Activated CD4-positive, alpha-beta memory T cell treated with anti-CD3 and anti-CD28 coated beads, Interleukin-2, amount 10 ng/mL, durations not matched to agents 7 days and 5 days (primary cell): ENCODE measurements at places on chromosomes 13 and 19.

- DNase-seq = no peak
These were observed 5.0 kb downstream of the POGLUT2 start for GRCh38 chr13:102793611-102794355.

DNA sequence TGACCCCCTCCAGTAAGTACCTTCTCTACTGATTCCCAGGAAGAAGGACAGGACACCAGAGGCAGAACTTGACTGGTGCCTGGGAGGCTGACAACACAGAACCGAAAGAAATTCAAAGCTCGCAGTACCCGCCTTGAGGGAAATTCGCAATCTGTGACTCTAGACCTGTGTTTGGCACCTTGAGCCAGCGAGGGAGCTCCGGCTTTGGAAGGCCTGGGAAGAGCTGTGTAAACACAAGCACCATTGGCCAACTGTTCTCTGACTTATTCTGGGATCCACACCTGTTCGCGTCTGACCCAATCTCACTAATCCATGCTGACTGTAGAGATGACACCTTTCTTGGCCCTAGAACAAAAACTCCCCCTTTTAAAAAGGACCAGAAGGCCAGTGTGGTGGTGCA is 50.7 kb downstream of the CEBPG start:
- no peak for DNase-seq

DNA sequence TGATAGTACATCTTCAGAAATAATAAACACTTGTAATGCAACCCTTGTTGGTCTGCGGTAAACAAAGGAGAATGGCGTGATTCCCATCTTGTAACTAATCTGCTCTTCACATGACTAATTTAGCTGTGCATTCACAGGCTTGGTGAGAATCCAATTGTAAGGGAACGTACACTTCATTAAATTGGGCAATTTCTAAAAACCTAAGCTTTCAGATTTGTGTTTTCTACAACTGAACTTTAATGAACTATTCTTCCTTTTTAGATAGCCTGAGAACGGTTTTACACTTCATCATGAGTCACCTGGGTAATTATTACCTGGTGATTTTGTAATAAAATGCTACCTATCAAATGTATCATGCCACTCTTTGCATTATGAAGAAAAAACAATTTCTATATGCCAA is 306.9 kb downstream of the KLF5 start:
- DNase-seq = no peak

GRCh38 chr19:40128991-40129390 is 38.2 kb upstream of the ZNF780A start:
- no peak for DNase-seq

DNA sequence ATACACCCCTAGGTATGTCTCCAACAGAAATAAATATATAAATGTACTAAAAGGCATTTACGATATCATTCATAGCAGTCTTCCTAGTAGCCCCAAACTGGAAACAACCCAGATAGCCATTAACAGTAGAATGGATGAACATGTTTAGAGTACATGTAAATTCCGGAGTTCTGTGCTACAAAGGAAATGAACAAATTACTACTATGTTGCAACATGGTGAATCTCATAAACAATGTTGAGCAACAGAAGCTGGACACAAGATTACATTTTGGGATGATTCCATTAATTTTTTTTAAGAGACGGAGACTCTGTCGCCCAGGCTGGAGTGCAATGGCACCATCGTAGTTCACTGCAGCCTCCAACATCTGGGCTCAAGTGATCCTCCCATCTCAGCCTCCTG is 5.9 kb upstream of the SLC7A10 start:
- no peak for DNase-seq

DNA sequence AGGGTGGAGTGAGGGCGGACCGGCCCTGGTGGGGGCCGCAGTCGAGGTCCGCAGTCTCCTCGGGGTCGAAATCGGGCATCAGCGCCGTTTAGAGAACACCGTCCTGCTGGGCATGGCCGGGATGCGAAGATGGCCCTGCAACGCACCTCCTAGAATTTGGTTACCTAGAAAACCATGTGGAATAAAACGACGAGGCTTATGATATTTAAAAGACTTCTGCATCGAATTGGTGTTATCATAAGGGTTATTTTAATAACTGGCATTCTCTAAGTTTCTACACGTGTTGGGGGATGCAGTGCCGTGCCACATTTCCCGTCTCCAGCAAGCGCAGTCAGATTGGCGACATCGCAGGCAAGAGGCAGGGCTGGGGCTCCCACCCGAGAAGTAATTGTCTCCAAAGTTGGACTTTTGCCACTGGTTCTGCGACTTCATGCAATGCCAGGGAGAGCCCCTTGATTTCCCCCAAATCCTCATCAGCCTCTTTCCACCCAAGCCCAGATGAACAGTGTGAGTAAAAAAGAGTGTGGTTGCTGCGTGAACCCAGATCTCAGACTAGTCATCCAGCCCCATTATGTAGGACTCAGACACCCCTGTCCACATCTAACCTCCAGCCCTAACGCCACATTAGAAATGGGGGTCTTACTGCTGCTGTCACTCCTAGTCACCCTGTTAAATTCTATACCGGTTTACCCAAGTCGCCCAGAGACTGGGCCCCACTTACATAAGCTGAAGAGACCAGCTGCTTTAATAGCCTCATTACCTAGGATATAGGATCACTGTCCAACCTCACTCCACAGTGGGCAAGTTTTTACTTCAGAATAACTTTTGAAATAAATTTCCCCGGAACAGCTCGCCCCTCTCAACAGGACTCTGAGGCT is 571 bp upstream of the DHRS12 start:
- no peak for DNase-seq

GRCh38 chr13:26257049-26257448 is 3.1 kb downstream of the CDK8 start:
- DNase-seq = no peak

DNA sequence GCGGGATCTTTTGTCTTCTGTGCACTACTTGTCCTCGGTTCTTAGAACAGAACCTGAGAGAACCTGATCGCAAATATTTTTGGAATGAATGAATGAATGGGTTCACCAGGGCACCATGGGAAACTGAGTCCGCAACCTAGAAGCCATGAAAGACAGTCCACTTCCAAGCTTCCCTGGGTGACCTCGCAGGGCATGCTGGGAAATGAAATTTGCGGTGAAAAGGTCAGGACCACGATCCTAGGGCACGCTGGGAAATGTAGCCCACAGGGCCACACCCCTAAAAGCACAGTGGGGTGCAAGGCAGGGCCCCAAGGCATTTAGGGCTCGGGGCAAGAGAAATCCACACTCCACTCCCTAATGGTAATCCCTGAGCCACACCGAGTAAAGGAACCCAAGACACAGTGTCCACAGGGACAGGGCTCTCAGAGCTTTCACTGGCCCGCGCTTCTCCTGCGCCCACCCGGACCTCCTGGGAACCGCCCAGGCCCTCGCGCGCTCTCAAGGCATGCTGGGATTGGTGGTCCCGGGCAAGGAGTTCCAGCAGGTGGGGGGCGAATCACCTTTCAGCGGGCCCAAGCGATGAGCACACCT is 1.1 kb upstream of the PPP1R12C start:
- peak; percentile 51 for DNase-seq

DNA sequence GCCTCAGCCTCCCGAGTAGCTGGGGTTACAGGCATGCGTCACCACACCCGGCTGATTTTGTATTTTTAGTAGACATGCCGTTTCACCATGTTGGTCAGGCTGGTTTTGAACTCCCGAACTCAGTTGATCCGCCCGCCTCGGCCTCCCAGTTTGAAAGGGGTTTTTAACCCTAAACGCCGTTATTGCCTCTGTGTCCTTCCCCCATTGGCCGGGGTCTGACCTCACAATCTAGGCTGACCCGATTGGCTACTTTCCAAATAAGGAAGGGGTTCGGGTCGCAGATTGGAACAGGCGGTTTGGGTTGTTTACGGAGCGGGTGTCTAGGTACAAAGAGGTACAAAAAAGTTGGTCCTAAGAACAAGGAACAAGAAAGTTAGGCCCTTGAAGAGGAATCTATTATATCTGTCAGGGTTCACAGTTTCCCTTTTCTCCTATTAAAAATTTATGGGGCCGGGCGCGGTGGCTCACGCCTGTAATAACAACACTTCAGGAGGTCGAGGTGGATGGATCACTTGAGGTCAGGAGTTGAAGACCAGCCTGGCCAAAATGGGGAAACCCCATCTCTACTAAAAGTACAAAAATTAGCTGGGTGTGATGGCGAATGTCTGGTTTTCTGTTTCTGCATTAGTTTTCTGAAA is 1.0 kb downstream of the ZNF253 start:
- peak; percentile 64 for DNase-seq

- no peak for DNase-seq
These were observed 166.7 kb upstream of the TSHZ3 start for GRCh38 chr19:31515931-31516330.

GRCh38 chr13:26179344-26179743 is 42.8 kb downstream of the RNF6 start:
- no peak for DNase-seq

- no peak for DNase-seq
These were observed 26.7 kb downstream of the CEACAM8 start for GRCh38 chr19:42568006-42568405.
